CD14-positive monocyte (primary cell): ENCODE measurements at places on chromosomes 6 and 20.

DNA sequence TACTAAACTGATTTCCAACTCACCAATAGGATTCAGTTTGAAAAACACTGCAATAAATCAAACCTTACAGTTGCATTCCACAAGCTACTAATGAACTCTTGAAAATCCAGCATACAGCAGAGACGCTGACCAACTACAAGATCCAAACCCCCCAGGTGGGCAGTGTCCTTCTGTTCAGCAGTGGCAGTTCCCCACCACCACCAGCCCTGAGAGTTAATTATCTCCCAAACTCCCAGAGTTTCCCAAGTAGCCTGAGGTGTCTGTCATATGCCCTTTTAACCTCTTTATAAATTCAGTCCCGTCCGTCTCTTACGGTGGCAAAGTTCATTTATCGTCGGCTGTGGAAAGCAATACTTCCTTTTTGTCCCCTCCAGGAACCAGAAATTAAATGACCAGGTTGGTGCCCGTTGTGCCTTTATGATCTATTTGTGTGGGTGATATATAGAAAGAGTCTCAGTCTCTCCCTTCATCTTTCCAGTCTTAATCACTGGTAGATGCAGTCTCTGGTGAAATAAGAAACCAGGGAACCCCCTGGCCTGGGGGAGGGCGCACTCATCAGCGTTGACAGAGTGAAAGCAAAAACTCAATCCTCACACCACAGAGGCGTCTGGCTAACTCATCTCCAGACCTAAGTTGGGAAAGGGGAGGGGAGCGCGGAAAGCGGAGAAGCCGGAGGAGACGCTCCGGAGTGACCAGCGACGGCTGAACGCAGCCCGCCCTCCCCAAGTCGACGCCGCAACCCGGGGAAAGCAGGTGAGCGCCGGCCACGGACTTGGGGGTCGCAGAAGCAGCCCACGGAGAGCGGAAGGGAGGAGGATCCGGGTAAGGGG is 717 bp downstream of the MRPL14 start:
- DNase-seq, result peak; percentile 56

DNA sequence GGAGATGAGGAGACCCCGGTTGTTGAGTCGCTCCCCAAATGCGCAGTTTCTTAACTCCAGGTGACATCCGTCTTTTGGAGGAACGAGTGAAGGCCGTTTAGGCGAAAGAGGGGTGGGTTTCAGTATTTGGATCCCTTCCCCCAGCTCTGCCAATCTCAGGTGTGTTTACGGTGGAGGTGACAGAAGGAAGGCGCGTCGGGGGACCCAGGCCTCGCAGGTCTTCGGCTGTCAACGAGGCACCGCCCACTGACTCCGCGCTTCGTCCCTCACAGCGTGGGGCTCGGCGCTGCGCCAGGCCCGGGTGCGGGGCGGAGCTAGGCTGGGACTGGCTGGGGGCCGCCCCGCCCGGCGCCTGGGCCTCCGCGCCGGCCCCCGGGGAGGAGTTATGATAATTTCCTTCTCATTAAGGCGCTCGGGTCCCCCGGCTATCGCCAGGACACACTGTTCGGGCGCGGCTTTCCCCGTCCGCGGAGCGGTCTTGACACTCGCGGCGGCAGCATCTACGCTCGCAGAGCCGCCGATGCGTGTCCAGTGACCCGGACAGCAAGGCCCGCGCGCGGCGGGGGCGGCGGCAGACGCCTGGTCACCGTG is at the start of gene TFAP2C:
Gene TFAP2C, plus strand, starts transcription at position 434 of the 591 bp plus-strand sequence. CDS start 239 bp downstream, outside the sequence.
- no peak for DNase-seq

DNA sequence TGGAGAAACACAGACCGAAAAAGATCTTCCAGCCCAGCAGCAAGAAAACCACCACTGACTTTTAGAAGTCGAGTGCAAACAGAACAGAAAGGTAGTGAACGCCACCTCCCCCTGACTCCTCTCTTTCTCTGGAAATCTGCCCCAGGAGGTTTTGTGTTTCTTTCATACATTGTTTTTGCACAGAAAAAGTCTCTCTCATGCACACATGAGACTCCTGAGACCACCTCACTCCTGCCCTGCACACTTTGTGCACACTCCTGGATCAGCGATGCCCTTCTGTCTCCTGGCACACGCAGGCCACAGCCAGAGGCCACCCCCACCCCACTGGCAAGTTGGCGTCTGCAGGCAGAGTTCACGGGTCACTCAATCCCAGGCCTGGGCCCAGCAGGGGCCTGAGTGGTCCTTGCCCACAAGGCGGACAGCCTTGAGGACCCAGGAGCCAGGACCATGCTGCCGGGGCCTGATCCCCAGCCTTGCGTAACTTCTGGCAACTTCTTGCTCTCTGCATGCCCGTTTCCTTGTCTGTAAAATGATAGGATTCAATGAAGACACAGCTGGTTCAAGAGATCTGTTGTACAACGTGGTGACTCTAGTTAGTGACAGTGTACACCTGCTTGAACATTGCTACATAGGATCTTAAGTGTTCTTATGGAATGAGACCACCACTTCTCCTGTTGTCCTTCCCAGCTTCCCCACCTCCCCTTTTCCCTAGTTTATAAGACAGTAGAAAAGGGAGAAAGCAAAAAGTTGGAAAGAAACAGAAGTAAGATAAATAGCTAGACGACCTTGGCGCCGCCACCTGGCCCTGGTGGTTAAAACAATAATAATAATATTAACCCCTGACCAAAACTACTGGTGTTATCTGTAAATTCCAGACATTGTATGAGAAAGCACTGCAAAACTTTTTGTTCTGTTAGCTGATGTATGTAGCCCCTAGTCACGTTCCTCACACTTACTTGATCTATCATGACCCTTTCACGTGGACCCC is 30.2 kb upstream of the CST7 start:
- no peak for DNase-seq

GRCh38 chr20:3102575-3103368 is 18.2 kb upstream of the AVP start:
- DNase-seq, result no peak

DNA sequence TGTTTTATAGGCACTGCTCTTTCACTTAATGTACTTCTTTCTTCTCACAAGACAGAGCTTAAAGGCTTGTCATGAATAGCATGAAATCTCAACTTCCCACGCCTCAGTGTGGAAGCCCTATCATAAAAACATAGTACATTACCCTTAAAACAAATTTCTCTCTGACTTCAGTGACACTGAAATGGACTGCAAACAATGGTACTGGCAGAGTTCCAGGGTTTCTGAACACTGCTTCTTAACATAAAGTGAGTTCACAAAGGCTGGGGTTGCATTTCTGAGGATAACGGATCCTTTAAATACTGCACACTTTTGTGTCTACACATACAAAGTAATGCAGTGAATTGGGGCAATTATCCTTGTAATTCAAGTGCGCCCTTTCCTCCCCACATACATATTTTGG is 32.3 kb upstream of the PLEKHG1 start:
- DNase-seq, result no peak

DNA sequence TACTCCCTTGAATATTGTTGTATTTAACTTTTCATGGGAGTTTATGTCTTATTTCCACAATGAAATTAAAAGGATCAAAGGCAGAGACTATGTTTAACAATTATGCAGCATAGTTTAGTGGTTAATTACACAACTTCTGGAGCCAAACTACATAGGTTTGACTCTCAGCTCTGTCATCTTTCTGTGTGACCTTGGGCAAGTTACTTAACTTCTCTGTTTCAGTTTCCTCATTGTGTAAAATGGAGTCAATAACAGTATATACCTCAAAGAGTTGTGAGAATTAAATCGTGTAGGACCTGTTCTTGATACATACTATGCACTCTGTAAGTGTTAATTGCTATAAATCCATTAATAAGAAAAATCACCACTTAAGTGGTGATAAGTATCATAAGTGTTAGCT is 48.3 kb downstream of the BTBD9 start:
- peak; percentile 13 for DNase-seq

GRCh38 chr6:4920914-4921410 is 82.9 kb downstream of the RPP40 start:
- DNase-seq, result no peak

GRCh38 chr6:109379711-109380110 is 2.6 kb downstream of the CD164 start:
- no peak for DNase-seq

GRCh38 chr20:33814238-33814712 is 3.1 kb downstream of the CHMP4B start:
- no peak for DNase-seq

DNA sequence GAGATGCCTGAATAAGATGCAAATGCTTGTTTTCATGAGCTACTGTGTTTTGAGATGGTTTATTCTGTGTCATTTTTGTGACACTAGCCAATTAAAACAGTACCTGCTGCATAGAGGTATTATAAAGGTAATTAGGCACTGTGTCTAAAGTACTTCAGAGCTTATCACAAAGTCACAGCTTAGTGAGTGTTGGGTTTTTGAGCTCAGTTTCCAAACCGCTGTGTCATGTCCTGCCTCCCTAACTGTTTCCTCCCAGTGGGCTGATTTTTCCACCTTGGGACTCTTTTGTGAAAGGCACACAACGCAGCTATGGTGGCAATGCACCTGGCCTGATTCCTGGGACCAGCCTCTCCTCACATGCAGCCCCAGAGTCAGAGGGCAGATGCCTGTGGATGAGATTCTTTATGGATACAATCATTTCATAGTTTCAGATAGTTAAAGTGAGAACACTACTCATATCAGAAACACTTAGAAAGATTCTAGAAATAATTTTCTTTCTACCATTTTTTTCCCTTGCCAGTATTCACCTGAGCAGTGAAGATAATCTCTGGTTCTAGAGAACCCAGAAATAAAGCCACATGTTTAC is 41.3 kb upstream of the TAGAP start:
- DNase-seq, result no peak

- DNase-seq, result no peak
Measured at GRCh38 chr6:56916849-56917551, 37.9 kb upstream of the BEND6 start.

DNA sequence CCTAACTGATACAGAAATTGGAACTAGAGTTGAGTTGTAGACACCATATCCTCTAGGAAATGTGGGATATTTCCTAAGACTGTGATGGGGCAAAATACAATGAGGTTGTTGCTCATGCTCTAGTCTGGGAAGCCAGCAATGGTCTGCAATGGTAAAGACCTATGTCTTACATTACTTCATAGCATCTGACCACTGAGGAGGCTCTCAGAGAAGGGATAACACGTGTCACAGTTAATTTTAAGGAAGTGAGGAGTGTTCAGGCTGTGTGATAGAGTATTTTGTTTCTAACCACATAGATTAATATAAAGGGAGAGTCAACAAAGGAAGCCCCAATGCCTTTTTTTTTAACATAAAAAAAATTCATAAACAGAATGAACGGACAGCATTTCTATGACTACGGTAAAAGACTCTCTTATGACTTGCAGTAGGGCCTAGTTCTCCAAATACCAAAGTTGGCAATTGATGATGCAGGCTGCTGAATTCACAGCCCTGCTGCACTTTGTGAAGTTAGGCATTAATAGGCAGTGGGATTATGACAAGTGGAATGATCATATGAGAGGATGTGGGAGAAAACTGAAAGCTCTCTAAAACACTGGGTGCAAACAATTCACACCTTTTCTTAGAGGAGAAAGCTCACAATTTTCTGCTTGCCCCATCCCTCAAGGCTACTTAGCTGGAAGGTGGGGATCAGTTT is 13.7 kb downstream of the KCNS1 start:
- peak; percentile 3 for DNase-seq

GRCh38 chr6:167211881-167212712 is 54.3 kb upstream of the GPR31 start:
- no peak for DNase-seq

DNA sequence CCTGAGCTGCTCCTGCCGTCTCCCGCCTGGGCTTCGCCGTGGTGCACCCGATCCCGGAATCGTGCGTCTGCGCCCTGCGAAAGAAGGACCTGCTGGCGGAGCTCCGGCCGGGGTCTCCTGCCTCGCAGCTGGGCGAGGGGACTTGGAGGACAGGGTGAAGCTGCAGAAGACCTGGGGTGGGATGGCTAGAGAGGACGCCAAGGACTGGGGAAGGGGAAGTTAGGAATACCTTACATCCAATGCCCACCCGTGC is 150.2 kb downstream of the PRL start:
- DNase-seq, result no peak
